ENCODE measurements at places on chromosomes 5 and 9.

DNA sequence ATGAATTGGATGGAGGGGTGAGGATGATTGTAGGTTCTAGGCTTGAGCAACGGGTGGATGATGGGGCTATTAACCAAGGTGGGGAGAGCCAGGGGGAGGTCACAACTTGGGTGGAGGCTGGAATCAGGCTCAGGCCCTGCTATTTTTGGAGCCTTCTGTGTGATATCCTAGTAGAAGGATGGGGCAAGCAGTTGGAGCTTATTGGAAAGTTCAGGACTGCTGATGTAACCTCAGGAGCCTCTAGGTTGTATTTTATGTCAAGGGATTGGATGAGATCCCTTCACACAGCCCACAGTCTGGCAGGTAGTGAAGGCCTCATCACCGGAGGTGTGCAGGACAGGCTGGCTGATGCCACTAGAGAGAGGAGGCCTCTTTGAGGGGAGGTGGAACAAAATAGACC, 11.2 kb upstream of the RPS14 start:
- no peak for DNase-seq

GRCh38 chr9:81871695-81872094, 56.5 kb upstream of the SPATA31D4 start:
- no peak for DNase-seq

DNA sequence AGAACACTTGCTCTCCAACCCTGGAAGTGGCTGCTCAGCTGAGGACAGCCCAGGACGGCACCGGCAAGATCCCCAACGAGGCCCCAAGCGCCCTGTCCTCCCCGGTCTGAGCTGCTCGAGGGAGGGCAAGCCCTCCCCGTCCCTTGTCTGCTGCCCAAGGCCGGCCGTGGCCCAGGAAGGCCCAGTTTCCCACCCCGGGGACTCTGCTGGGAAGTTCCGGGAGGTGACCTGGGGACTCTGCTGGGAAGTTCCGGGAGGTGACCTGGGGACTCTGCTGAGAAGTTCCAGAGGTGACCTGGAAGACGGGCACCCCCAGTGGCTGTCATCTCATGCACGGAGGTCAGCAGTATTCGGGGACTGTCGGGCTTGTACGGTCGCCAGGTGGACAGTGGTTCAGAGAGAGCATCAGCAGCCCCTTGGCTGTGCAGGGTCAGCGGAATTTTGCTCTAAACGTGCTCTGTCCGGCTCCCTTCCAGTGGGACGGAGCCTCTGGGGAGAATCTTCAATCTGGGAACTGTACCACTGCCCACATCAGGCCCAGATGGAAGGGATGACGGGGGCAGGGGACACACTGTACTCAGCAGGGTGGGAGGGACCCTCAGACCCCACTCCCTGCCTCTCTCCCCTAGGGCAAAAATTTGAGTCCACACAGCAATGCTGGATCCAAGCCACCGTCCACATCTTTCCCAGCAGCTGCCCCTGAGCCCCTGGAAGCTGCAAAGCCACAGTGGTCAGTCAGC, 7.2 kb downstream of the NACC2 start:
- no peak for DNase-seq

- no peak for DNase-seq
Observed at GRCh38 chr5:150246835-150247234, 42.7 kb downstream of the CAMK2A start.

- DNase-seq, result no peak
Observed at GRCh38 chr5:151038801-151039238, 18.4 kb downstream of the GPX3 start.

- DNase-seq, result no peak
Observed at GRCh38 chr5:151781201-151781600, 9.4 kb downstream of the G3BP1 start.

- DNase-seq, result no peak
Observed at GRCh38 chr5:56538580-56538979, 276.8 kb upstream of the MAP3K1 start.

DNA sequence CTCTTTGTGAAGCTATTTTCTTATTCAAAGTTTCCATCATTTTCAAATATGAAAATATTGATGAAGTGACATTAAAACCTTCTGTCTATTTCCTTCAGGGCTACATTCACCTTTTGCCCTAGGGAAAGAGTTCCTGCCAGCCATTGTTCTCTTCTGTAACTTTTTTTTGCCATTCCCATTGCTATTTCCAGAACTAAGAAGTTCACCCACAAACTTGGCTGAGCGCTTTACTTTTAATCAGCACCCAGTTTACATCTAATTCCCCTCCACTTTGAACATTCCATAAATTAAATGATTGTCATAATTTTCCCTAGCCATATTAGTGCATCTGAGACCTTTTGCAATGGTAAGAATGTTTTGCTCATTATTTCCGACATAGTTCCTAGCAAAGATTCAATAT, 4.4 kb downstream of the IL33 start:
- DNase-seq, result no peak

GRCh38 chr9:72210522-72210921, 61.3 kb downstream of the GDA start:
- DNase-seq, result no peak

GRCh38 chr5:125450771-125451170, 704.3 kb upstream of the ZNF608 start:
- no peak for DNase-seq

- no peak for DNase-seq
Observed at GRCh38 chr9:110152704-110153374, 55.1 kb downstream of the C9orf152 start.

GRCh38 chr9:3848445-3849114, 322.8 kb upstream of the RFX3 start:
- no peak for DNase-seq

- DNase-seq, result no peak
Observed at GRCh38 chr9:13446286-13446937, 166.9 kb upstream of the MPDZ start.

DNA sequence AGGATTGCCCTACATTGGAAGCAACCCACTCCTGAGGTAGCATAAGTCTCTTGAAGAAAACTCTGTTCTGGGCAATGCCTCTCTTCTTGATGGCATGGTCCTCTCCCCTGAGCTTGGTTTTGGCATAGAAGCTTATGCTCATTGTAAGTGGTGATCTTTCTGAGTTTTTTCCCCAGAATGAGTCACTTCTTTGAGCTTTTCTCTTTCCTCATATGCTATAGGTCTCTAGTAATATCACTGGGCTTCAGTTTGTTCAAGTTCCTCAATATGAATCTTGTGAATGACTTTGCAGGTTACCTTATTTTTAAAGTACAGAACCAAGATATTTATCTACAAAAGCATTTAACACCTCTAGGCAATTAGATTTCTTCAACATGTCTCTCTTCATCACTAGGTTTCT, 76.5 kb upstream of the ATG10 start:
- no peak for DNase-seq

DNA sequence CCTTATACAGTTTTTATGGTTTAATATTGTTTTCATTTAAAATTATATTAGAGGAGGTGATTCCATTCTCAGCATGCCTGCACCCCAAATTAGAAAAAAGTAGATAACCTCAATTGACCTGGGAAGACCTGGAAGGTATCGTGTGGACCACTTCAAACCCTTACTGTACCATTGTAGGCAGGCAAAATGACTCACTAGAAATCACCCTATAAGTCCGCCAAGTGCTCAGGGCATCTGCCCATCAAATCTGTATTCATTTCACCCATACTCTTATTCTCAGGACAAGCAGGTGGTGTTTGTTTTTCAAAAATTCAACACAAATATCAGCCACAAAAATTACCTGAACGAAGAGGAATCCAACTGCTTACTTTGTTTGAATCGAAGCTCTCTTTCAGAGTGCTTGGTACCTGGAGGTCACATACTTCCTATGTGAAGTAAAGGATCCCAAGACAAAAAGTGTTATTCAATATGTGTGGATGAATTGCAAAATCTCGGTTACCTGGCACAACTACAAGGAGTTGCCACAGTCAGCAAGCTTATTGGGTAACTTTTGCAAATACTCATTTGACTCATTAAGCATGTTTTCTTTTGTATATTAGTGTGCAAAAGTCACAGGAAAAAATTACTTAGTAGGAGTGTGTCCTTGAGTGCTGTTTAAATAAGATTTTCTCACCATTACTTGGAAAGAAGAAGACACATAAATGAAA, 216.2 kb downstream of the ENC1 start:
- DNase-seq, result no peak

GRCh38 chr9:135814421-135815095, 92.8 kb downstream of the CAMSAP1 start:
- no peak for DNase-seq

GRCh38 chr5:170986598-170986997, 124.8 kb downstream of the RANBP17 start:
- DNase-seq, result no peak

DNA sequence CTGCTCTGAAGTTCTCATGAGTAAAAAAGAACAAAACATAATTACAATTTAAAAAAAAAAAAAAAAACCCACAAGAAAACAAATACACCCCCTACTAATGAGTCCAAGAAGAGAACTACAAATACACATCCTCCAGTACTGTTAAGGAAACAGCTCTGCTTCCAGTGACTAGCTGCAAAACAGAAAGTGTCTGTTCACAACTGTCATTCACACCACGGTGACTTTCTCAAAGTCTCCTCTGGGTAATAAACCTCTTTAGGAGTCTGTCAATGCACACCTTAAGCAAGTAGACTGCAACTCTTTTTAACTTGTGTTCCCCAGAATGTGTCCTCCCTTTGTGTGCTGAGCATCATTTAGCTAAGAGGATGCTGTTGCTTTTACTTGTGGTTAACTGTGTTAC, 6.2 kb downstream of the REEP5 start:
- DNase-seq, result no peak

DNA sequence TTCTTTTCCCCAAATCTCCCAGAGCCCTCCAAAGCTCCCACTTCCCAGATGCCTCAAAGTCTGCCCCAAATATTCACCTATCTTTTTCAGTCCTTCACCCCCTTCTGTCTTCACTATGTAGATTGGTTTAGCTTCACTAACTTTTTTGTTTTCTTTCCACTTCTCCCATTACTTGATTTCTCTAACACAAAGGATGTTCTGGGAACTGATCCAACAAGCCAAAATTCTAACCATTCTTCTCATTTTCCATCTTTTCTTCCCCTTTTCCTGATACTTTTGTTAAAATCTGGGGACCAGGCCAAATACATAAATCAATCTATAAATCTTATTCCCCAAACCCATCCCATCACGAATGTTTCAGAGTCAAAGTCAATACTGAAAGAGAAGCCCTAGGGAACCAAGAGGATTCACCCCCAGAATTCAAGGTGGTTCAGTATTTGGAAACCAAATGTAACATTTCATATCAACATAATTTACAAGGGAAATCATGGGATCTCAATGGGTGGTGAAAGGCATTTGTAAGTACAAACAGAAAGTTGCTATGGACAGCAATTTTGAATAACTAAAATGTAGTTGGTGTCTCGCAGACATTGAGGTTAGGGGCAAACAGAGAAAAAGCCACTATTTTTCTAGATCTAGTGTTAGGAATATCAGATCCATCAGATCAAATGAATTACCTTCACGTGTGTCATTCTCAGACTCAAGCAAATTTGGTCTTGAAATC, 35.3 kb downstream of the APTX start:
- DNase-seq, result no peak

- no peak for DNase-seq
Observed at GRCh38 chr5:150144246-150144801, 11.3 kb downstream of the PDGFRB start.

DNA sequence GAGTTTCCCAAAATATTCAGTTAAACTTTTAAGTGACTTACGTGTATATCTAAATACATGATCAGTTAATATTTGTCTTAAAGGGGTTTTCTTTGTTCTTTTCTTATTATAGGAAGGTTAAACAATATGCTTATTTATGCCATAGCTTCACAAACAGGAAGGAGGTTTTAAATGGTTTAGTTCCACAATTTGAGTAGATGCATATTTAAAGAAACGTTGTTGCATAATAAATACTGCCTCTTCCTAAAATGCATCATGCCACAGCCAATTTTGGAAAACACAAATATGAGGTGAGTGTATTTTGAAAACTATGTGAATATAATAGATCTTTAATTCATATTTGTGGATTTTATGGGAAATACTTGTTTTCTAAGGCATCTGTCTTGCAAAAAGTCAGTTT, 2.5 kb upstream of the ADRB2 start:
- no peak for DNase-seq

GRCh38 chr9:89243296-89244061, 64.9 kb upstream of the SHC3 start:
- no peak for DNase-seq
